NCI-H187 treated with DMSO at 0.1 percent for 48 hours (cell line): ENCODE measurements at places on chromosomes 2 and 18.

GRCh38 chr2:175567435-175568061 is 386.0 kb upstream of the ATP5MC3 start:
- DNase-seq = no peak

DNA sequence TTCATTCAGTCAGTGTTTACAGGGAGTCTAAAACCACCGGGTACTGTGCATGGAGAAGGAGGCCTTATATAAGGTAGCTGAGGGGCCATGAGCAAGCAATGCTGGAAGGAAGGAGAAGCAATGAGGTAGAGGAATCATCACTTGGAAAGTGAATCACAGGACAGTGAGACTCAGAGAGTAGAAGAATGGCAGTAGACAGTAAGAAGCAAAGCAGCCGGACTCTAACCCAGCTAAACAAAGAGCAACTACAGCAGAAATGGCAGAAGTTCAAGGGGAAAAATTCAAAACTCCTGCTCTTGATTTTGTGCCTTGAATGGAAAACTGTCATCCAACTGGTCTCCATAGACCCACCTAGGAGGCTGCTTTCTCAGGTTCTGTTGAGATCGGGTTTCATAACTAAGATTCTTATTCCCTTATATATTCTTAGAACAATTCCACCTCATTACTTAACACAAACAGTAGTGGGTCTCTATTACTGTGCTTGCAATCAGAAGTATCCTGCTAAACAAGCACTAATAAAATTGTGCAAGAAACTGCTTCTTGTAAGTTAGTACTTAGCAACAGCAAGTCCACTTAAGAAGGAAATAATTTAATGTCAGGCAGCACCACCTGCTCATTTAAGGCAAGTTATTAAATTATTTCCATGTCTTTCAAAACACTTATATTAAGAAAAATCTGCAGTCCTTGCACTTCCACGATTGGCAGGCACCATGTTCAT is 68.0 kb downstream of the RBMS1 start:
- DNase-seq = no peak

DNA sequence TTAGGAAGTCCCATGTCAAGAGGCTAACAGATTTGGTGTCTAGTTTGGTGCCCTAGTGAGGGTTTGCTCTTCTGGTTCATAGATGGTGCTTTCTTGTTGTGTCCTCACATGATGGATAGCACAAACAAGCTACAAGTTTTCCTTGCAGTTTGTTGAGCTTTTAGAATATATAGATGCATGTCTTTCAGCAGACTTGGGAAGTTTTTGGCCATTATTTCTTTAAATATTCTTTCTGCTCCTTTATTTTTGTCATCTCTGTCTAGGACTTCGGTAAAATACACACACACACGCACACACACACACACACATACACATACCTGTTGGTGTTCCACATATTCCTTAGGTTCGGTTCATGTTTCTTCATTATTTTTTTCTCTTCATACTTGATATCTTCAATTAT is 81.5 kb upstream of the TEX51 start:
- no peak for DNase-seq

- no peak for DNase-seq
Observed at GRCh38 chr2:128513116-128513960, 194.7 kb upstream of the HS6ST1 start.

DNA sequence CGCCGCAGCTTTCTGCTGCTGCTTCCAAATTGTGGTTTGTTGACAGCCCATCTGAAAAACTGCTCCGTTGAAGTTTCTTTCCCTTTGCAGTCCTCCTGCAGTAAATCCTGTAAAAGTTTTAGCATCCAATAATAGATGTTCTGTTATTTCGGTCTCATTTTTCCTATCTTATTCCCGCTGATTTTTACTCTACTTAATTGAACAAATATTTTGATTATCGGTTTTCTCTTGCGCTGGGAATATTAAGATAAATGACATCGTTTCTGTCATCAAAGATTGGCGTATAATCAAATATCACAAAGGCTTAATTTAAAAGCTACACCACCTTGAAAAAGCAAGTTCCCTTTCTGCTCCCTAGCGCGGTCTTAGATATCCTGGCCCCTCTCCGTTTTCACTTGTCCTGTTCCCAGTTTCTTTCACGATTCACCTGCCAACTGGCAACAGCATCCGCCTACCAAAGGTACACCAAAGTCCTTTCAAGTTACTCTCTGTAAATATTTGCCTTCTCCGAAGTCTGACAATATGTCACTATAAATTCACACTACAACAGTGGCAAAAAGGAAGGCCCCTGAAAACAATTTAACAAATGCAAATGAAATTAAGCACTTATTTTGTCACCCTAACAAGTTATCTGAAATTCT is 1.0 kb upstream of the STRN start:
- no peak for DNase-seq

GRCh38 chr2:169143998-169144397 is 74.6 kb downstream of the DHRS9 start:
- DNase-seq = no peak

GRCh38 chr2:223586261-223586660 is 15.9 kb downstream of the SCG2 start:
- no peak for DNase-seq

GRCh38 chr2:144629935-144630334 is 110.0 kb upstream of the ZEB2 start:
- DNase-seq = no peak

DNA sequence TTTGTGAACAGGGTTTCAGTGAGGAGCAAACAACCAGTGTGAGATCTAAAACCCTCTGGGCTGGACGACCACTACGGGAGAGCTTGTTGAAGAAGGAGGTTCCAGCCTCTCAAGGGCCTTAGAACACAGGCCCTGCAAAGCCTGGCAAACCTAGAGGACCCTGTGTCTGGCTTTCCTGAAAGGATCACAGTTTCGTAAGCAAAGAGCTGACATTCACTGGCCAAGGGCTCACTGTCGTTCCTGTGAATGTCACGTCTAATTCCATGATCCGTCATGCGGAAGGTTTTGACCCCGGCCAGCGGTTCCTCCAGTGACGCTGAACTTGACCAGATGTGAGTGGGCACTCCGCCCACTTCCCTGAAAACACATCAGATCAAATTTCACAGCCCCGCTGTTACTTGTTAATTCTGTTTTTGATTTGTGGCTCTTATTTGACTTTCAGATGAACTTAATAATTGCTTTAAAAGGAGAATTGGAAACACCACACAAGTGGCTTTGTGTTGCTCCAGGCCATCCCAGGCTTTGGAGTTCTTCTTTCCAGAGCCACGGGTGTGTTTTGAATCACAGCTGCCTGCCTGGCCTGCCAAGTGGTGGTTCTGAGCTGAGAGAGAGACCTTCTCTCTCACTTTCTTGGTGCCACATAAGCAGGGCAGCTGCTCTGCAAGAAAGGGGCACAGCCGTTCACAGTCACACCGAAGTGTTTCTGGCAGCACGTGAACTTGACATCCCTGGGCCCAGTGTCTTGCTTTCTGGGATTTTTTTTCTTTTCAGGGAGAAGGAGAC is 308.4 kb downstream of the NDUFA10 start:
- DNase-seq = no peak

- DNase-seq = no peak
Observed at GRCh38 chr2:57973621-57974186, 72.9 kb upstream of the VRK2 start.

DNA sequence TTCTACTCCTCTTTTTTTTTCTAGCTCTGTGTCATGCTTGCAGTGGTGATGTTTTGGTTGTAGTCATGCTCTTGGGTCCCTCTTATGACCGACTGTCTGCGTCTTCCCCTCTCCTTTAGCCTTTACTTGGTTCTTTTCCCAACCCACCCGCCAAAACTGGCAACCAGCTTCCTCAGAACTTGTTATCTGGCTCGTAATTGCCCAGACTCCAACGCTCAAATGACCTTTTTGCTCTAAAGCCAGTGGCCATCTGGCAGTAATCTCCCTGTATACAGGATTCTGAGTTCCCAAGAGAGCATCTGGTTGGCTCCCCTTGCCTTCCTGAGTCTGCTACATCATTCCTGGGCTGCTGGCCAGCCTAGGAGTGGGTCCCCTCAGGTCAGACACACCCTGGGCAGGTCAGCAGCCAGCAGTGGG is 147.2 kb downstream of the MGAT5 start:
- DNase-seq = no peak

DNA sequence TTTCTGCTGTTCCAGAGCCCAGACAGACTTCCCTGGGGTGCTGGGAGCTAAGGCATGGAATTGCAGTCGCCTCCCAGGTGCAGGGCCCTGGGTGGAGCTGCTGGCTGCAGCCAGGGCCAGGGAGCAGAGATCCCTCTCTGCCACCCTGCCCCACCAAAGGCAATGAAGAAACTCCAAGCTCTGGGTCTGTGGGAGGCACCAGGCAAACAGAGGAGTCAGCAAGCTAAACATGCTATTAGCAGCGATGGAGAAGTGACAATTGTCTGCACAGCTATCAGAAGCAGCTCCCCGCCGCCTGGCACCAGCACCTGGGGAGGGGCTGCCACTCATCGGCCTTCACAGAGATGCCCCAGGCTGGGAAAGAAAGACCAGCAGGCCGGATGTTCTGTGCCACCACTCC is 28.0 kb upstream of the COX5B start:
- no peak for DNase-seq

GRCh38 chr18:25164848-25165811 is 186.8 kb downstream of the ZNF521 start:
- DNase-seq = no peak

GRCh38 chr2:128595763-128596395 is 277.2 kb upstream of the HS6ST1 start:
- DNase-seq = no peak

DNA sequence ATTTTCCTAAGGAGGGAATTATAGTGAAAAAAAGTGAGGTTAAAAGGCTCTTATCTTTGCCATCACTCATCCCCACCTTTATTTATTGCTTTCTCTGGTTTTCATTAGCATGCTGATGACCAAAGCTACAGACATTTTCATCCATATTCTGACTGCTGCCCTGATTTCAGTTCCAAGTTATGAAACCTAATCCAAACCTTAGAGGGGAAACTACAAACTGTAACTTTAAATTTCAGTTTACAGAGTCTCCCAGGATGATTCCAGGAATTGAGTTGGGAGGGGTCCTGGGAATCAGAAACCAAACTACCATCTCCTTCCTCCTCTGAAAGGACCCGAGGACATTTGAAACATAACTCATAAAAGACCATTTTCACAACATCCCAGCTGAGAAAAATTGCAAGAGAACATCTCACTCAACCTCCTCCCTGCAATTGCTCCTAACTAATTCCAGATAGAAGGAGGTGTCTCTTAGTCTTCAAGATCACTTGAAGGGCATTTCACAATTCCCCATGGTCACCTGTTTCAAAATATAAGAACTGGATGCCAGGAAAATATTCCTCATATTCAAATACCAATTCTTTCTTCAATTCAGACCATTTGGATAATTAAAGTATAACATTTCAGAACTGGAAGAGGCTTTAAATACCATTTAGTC is 520.6 kb downstream of the TNS1 start:
- no peak for DNase-seq

- DNase-seq = no peak
Observed at GRCh38 chr2:222653280-222653679, 2.6 kb downstream of the FARSB start.

- no peak for DNase-seq
Observed at GRCh38 chr2:191526536-191526935, 151.4 kb upstream of the NABP1 start.

GRCh38 chr18:5717256-5717655 is 173.5 kb upstream of the EPB41L3 start:
- DNase-seq = no peak

DNA sequence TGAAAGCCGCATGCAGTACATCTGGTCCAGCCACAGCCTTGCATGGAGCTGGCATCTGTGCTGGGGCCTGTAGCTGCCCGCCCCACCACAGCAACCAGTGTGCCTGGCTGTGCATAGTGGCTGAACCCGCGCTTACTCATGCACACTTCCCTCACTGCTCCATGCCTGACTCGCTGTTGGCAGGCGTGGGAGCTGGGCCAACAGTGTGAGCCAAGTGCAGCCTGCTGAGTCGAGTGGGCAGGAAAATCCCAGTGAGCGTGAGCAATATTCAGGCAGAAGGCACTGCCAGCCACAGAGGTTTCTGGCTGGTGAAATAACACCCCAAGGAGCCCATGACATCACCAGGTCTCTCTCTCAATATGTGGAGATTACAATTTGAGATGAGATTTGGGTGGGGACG is 1674.1 kb upstream of the TMEFF2 start:
- DNase-seq = no peak

- DNase-seq = no peak
Observed at GRCh38 chr2:133838642-133839365, 270.5 kb upstream of the NCKAP5 start.

- DNase-seq = no peak
Observed at GRCh38 chr2:33213244-33213643, 263.2 kb upstream of the RASGRP3 start.

DNA sequence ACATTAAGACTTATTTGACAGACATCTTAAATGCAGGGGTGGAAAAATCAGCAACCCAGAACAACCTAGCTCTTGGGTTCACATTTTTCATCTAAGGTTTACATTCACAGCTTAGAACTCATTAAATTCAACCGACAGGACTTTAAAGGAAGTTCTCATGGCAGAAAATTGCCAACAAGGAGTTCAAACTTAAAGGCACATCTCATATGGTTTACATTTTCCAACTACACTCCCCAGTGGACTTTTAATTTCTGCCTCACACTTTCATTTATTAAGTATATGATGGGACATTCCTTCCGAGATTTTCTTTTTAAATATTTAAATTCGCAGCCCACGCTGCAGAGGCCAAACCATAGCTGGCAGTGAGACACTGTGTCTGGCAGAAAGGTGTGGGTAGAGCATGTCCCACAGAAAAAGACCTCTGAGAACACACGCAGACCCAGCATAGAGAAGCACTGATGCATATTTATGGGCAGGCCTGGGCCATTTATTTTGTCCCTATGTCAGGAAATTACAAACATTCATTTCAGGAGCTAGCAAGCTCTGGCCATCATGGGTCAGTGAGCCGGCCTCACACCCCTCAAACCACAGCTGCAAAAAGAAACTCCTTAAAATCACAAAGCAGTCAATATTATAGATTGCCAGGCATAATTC is 46.3 kb downstream of the STK39 start:
- DNase-seq = no peak

GRCh38 chr2:142052220-142052863 is 78.5 kb downstream of the LRP1B start:
- DNase-seq = no peak

- DNase-seq = no peak
Observed at GRCh38 chr18:21300035-21300907, 58.2 kb downstream of the GREB1L start.

DNA sequence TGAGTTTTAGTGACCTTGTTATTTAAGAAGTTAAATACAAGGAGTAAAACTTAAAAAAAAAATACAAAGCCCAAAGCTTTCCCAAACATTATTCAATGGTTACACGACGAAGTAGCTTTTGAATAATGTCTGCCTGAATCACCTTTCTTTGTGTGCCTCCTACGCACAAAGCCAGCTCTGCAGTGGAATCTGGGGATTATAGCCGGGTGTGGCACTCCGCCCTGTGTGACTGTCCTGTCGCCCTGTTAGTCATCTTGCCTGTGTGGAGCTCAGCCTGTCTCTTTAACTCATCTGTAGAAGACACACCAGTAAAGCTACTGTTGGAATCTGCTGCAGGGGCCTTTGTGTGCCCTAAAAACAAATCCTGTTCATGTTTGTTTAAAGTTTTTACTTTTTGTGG is 79.4 kb upstream of the TCF7L1 start:
- DNase-seq = no peak

- no peak for DNase-seq
Observed at GRCh38 chr2:168346725-168347477, 99.5 kb upstream of the STK39 start.
